ENCODE measurements at places on chromosomes 7 and 10.

DNA sequence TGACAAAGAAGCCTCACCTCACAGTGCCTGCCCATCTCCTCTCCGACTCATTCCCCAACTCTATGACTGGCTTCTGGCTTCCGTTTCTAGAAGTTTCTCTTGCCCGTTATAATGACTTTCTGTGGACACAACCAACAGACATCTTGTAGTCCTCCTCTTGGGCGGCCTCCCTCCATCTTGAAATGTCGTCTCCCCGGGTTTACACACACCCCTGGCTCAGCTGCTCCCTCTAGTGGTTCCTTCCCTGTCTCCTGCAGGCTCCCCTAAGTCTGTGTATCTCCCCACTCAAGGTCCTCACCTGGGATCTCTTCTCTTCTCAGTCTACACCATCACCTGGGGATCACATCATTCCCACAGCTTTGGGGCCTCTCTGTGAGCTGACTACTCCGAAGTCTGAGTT lies 123.4 kb upstream of the NEBL start:
- DNase-seq, result peak; percentile 40

DNA sequence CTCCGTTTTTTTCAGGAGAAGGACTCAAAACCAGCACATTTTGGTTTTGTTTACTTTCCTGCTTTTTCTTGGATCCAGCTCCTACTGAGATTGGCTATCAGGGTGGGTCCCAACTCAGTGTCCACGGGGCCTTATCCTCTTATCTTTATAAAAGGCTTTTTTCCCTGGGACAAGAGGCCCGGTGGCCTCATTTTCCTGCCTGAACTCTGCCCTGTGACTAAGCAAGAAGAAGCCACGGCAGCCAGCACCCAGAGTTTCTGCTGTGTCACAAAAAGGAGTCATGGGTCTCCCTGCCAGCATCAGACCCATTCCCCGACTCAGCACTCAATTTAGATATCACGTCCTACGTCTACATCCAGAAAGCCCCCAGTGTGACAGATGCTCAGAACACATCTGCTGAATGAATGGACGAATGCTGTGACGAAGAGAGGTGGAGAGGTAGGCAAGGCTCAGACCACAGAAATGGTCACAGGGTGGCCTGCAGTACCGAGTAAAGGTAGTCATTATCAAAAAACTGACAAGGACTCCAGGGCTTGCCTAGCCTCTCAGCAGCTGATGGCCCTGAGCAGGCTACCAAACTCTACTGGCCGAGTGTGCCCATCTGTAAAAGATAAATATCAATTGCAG lies 16.7 kb downstream of the DLG5 start:
- DNase-seq, result no peak

DNA sequence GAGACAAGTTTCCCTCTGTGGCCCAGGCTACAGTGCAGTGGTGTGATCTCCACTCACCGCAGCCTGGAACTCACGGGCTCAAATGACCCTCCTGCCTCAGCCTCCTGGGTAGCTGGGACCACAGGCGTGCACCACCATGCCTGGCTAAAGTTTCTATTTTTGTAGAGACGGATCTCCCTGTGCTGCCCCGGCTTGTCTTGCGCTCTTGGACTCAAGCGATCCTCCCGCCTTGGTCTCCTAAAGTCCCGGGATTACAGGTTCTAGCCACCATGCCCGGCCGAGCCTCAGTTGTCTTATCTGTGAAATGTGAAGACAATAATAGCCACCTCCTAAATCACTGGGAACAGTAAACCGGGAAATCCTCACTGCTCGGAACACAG lies 88.1 kb downstream of the FOXL3 start:
- no peak for DNase-seq

- DNase-seq, result no peak
Measured at GRCh38 chr10:63133821-63134557, 861 bp downstream of the NRBF2 start.

- DNase-seq, result no peak
Measured at GRCh38 chr10:88819290-88819689, 16.8 kb downstream of the LIPM start.

DNA sequence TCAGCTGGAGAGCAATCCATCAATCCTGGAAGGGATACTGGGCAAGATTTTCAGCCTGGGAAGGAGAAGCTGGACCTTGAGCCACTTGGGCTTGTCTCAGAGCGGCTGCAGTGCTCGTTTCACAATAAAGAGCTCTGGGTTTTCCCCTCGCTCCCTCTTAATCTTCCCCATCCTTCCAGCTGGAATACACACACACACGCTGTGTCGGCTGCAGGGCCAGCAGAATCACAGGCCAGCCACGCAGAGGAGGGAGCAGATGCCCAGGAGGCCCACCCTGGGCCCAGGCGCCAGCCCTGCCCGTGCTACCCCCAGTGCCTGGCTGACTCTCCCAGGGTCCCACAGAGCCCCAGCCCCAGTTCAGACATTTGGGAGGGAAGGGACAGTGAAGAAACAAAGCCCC lies 255.1 kb downstream of the TNS3 start:
- DNase-seq, result no peak

DNA sequence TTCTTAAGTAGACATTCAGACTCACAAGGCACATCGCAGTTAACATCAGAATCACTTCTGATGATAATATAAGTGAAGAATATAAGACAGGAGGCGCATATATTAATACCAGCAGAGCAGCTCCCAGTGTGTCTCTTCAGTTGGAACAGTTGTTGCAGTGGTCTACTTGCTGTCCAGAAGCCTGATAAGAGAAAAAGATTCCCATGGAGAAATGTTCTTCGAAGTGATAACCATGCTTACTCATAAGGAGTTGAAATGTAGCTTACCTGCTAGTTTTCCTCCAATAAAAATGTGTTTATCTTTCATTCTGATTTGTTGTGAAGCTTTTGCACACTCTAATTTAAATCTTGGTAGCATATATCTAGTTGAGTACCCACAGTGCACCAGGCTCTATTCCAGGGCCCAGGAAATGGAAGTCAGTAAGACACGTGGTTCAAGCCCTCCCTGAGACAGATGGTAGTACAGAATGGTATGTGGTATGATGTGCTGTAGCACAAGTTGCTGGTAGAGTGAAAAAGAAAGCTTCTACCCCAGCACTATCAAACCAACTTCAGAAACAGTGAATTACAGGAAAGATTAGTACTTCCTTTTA lies 124.0 kb downstream of the MAPK8 start:
- no peak for DNase-seq

- DNase-seq, result no peak
Measured at GRCh38 chr7:120165227-120165626, 107.7 kb upstream of the KCND2 start.

DNA sequence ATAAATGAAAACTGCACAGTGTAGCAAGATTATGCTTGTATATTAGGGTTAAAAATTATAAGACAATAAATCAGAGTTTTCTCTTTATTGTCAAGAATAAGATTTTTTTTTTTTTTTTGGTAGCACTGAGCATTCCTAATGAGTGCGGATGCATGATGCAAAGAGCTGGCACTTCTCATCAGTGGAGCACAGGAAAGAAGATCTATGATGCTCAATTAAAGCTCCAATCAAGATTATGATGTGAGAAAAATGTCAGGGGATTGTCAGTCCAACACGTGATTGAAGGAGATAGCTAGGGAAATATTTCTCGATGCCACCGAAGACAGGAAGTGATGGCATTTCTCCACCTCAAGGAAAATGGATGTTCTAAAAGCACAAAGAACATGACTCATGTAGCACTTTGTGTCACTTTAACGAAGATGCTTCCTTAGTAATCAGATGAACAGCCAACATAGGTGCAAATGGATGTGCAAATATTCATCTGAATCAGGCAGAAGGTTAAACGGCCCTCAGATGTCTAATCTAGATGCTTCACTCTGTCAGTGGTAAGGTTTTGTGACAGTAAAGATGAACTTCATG lies 240.9 kb downstream of the THSD7A start:
- DNase-seq, result no peak

DNA sequence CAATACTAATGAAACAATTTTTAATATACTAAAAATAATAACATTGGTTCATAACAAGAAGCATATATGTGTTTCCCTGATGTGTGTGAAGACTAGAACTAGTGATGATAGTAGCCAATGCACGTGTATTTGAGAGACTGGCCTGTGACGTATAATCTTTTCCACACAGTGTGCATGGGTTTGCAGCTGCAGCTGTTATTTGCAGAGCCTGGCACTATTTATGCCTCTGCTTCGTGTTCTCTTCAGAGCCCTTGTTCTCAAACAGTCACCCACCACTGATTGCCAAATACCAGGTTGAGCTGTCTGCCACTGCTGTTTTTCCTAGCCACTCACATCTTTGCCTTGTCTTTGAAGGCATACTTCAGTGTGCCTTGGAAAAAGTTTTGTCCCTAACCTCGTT lies 531.7 kb downstream of the ETV1 start:
- no peak for DNase-seq

DNA sequence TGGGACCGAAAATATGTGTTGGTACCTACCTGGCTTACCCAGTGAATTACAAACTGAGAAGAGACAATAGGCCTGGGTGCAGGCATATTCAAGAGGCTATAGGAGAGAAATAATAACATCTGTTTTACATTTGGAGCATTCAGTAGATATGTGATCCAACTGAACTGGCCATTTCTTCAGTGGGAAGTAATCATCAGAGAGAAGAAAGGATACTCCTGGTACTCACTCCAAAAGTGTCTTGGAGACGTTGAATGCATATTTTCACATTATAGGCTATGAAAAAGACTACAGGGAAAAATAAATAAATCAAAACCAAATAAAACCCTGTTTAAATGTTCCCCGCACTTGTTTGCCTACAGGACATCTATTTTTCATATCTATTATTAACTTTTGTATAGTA lies 1680.3 kb downstream of the REEP3 start:
- no peak for DNase-seq

DNA sequence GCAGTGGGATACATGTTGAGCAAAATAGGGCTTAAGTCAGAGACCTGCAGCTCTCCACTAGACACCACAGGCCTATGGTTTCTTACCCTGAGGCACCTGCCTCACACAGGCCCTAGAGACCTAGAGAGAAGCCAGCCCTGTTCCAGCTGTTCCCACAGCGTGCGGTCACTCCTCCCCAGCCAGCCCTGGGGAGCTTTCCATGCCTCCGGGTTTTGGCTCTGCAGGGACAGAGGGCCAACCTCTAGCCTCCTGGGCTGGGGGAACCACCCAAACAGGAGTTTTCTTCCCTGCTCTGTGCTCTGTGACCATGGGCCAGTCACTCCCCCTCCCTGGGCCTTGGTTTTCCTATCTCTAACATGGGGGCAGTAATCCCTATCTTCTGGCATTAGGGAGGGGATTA lies 33.0 kb downstream of the SH2B2 start:
- DNase-seq, result no peak

GRCh38 chr10:119246862-119247549 lies 39.6 kb downstream of the GRK5 start:
- DNase-seq, result no peak

DNA sequence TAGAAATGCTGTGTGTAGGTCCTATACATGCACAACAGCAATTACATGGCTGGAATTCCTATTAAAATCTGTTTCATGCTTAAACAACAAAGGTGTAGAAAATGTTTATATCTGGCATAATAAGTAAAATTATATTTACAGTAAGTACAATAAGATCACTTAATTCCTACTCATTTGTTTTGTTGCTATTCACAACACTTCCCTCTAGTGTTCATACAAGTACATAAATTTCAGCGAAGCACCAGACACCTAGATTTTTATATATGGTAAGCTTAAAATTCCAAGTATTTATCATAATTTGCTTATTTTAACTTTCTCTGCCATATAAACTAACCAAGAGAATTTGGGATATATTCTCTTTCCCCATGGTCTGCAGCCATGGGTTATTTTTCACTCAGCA lies 51.8 kb upstream of the ANK3 start:
- no peak for DNase-seq

DNA sequence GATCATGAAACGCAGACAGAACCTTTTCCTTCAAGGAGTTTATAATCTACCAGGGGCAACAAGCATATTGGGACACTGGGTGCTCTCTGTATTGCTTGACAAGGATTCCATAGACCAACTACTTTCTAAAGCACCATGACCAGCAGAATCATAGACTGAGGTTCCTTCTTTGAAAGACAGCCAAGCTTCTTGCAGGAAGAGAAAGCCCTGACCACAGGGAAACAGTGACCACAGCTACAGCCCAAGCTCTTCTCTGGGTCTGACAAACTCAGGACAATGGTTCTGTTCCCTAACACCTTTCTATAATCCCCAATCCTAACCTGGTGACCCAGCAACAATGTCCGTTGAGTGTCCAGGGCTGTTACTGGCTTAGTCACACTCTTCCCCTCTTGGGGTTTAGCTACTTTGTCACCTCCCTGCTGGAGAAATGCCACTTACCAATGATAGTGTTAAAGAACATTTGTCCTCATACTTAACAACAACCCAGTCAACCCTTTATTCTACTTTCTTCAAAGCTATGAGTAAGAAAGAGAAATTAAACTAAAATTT lies 155.7 kb downstream of the JAZF1 start:
- no peak for DNase-seq

- no peak for DNase-seq
Measured at GRCh38 chr7:146902728-146903127, 786.1 kb downstream of the CNTNAP2 start.

- DNase-seq, result no peak
Measured at GRCh38 chr10:19707376-19707775, 108.9 kb upstream of the PLXDC2 start.

- no peak for DNase-seq
Measured at GRCh38 chr10:120098232-120098930, 205.9 kb downstream of the SEC23IP start.
